ENCODE measurements at places on chromosomes 6 and 20.
A peak's percentile ranks its signal among the peaks of the same experiment; 100 is the strongest.

DNA sequence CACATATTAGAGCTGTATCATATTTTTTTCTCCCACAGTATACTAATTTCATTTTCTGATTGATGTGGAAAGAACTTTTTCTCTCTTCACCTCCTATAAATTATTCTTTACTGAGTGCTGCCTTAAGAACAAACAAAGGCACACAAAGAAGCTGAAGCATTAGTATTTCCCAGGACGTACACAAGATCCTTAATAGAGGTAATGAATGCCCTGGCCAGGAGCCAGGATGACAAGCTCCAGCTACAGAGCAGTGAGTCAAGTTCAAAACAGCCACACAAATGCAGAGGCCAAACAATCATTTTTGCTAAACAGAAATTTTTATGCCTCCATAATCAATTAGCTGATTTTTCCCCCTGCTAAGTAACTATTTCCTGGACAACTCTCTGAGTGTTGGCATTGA lies 639.6 kb downstream of the EPHA7 start:
- DNase-seq: no peak

- DNase-seq: no peak
These were observed 50.0 kb upstream of the PLEKHG1 start for GRCh38 chr6:150549674-150550101.

DNA sequence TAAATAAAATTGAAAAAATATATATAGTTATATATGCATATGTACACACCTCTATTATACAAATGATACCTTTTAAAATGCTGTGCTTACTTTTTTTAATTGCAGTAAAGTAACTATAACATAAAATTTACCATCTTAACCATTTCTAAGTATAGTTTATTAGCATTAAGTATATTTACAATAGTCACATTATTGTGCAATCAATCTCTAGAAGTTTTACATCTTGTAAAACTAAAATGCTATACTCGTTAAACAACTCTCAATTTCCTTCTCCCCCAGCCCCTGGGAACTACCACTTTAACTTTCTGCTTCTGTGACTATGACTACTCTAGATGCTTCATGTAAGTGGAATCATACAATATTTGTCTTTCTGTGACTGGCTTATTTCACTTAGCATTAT lies 146.7 kb upstream of the DST start:
- DNase-seq: no peak

DNA sequence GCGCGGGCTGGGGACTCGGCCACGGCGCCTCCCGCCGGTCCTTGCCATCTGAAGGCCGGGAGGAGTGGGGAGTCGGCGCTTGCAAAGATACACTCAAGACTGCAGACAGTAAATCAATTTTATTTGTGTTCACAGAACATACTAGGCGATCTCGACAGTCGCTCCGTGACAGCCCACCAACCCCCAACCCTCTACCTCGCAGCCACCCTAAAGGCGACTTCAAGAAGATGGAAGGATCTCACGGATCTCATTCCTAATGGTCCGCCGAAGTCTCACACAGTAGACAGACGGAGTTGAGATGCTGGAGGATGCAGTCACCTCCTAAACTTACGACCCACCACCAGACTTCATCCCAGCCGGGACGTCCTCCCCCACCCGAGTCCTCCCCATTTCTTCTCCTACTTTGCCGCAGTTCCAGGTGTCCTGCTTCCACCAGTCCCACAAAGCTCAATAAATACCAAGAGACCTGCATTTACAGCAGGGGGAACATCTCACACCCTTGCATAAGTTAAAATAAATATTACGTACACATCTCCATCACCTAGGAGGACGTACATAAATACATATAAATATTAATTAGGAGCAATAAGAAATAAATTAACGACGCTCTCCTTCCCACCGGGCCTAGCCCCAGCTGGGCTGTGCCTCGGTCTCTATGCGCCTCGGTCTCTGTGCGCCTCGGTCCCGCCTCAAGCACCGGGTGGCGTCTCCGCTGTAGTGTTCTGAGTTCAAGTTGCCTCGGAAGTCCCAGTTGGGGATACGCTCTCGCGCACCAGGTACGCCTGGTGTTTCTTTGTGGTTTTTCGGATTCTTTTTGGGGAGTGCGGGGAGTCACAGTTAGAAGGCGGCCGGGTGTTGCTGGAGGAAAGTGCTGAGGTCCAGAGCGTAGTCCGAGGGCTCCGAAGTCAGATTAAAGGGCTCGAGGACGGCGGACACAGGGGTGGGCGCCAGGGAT lies 889 bp upstream of the FLOT1 start:
- no peak for DNase-seq

- DNase-seq: no peak
These were observed 10.0 kb downstream of the TXNDC5 start for GRCh38 chr6:7900621-7901020.

GRCh38 chr6:118546164-118546879 lies 1.8 kb upstream of the PLN start:
- no peak for DNase-seq

DNA sequence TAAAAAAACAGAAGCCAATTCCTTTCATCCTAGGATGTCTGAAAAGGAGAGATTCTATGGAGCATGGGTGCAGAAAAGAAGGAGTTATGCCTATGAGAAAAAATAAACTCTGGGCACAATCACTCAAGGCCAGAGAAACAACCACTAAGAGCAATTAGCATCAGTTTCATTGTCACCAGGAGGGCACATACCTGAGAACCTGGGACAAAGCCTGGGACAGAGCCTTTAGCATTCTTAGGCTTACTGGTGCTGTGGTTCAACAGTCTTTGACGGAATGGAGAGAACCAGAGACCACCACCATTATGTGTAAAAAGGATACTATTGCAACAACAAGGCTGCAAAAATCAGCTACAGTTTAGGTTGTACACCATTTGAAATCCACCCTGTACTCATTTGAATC lies 29.4 kb upstream of the BCKDHB start:
- no peak for DNase-seq

GRCh38 chr6:11094411-11094851 lies 797 bp downstream of the SMIM13 start:
- peak; percentile 88 for DNase-seq

GRCh38 chr20:33994222-33994913 lies 657 bp downstream of the RALY start:
- peak; percentile 76 for DNase-seq

GRCh38 chr6:148720406-148720805 lies 26.4 kb upstream of the UST start:
- no peak for DNase-seq

- no peak for DNase-seq
These were observed 459.1 kb upstream of the CDH4 start for GRCh38 chr20:60792941-60793340.

- no peak for DNase-seq
These were observed 50.8 kb upstream of the MLN start for GRCh38 chr6:33854572-33855030.

DNA sequence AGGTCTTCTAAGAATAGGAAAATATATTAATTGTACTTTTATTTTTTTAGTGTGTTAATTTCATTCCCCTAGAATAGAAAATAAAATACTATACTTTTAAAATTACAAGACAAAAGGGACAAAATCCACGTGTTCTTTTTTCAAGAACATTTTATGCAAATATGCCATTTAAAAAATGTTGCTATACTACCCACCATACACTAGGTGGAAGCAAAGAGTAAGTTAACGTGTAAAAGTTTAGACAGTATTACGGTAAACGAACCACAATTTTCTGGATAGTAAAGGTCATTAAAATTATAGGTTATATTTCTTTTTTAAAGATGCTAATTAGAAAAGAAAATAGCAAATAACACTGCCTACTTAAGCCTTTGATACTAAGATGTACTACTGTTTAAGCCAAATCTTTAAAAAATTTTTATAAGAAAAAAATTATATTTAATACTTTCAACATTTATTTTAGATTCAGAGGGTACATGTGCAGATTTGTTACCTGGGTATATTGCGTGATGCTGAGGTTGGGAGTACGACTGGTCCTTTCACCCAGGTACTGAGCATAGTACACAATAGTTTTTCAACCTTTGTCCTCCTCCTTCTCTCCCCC lies 287.6 kb downstream of the PHF3 start:
- DNase-seq: no peak

DNA sequence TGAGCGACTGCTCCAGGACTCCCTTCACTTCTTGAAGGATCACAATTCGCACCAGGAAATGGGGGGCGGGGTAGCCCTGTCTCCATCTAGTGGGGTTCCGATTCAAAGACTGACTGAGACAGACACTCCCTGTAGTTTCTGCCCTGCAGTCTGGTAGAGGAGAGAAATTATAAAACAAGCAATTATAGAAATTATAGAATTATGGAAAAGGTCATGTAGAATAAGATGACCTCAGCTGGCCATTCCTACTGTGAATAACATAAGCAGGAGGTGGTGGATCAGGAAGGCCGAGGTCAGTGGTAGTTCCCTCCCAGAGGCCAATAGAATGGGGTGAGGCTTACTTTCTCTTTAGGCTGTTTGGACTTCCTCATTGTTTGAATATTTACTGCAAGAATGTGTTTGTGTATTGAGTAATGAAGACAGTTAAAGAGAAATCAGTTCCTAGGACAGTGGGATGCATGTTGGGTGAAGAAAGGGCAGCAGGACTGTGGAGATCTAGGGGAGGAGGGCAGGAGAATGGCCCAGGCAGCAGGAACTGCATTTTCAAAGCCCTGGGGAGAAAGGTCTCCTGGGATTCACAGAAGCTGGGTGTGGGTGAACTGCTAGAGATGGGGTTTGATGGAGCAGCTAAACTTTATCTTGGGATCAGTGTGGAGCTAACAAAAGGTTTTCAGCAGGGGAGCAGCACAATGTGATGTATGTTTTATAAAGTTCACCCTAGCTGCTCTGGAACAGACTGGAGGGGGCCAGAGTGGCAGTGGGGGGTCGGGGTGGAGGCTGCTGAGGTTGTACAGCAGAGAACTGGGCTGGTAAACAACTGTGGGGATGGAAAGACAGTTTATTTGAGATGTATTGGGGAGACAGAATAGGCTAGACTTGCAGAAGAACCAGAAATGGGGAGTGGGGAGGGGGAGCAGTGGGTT lies 2.1 kb downstream of the ZNF341 start:
- no peak for DNase-seq

- no peak for DNase-seq
These were observed 1.3 kb upstream of the NKAIN2 start for GRCh38 chr6:123802351-123802696.

- no peak for DNase-seq
These were observed 881.2 kb upstream of the EPHA7 start for GRCh38 chr6:94300424-94301144.

DNA sequence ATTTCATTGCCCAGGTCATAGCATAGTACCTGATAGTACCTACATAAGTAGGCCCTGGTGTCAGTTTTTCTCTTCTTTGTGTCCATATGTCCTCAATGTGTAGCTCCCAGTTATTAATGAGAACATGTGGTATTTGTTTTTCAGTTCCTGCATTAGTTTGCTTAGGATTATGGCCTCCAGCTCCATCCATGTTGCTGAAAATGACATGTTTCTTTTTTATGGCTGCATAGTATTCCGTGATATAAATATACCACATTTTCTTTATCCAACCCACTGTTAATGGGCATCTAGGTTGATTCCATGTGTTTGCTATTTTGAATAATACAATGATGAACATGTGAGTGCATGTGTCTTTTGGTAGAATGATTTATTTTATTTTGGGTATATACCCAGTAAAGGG lies 641.6 kb downstream of the RFPL4B start:
- no peak for DNase-seq

GRCh38 chr6:148566664-148567350 lies 180.0 kb upstream of the UST start:
- DNase-seq: no peak

GRCh38 chr6:23790756-23791155 lies 335.3 kb upstream of the NRSN1 start:
- no peak for DNase-seq

- no peak for DNase-seq
These were observed 387.7 kb downstream of the BTBD3 start for GRCh38 chr20:12305188-12305950.

GRCh38 chr20:50013976-50014375 lies 31.2 kb downstream of the SNAI1 start:
- DNase-seq: no peak

DNA sequence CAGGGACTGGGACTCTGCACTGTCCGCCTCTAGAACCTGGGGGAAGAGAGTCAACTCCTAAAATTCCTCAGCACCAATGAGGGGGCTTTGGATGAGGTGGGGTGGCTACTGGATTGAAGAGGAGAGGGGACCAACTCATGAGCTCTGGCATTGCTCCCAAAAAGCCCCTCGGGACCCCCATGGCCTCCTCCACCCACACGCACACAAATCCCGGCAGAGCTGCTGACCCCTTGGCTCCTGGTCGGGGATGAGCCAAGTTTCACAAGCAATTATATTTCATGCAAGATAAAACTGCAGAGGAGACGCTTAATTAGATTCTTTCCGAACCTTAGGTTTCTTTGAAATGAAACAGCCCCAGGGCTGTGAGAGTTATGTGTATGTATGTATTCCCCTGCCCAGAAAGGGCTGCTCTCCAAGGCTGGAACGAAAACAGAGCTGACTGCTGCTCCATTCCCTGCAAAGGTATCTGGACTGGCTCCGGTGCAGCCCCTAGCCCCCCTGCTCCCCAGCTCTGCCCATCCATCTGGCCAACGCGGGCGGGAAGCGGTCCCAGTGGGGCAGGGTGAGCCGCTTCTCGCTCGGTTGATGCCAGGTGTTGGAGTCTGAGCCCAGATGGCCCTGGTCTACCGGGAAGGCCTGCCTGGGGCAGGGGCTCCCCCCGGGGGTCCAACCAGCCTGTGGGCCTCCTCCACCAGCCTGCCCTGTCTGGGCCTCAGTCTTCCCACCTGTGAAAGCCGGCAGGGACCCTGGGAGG lies 46.8 kb upstream of the STX16 start:
- no peak for DNase-seq

DNA sequence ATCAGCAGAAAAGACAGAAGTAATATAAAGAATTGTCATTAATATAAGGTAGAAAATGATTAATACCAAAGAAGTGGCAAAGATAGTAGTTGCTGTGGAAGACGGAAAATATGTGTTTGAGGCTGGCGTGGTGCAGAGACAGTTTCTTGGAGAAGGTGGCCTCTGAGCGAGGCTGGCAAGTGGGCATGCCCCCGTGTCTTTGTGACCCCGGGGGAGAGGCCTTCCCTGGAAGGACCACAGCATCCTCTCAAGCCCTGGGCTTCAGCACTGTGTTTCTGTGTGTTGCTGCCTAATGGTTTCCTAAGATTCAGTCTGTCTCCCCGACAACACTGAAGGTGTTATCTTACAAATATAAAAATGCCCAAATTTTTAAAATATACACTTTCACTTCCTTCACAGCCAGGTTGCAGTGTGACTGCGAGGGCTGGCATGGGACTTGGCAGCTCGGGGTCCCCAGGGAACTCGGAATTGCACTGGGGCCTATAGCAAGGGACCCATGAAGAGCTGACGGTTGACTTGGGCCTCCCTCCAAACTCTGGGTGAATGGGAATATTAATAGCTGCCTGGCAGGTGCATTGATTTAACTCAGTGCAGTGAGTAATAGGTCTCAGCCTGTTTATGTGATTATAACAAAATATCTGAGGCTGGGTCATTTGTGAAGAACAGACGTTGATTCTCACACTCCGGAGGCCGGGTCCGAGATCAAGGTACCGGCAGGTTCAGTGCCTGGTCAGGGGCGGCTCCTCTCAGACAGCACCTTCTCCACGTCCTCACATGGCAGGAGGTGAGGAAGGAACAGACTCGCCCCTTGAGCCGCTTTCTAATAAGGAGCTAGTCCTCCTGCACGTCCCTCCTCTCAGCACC lies 47.4 kb upstream of the AFDN start:
- no peak for DNase-seq

- DNase-seq: no peak
These were observed 73.1 kb upstream of the EZR start for GRCh38 chr6:158892266-158892665.
